Mammary microvascular endothelial cell (primary cell): ENCODE measurements at places on chromosomes 5 and 9. TPM values are rescaled to one million over a fixed set of nuclear protein-coding genes. Genes with fewer than 3 reads are reported as not detected.

Gene POU5F2
- 0.07 and 0.15 TPM in 2 replicates for total RNA-seq

Gene ZNF483
- total RNA-seq = 0.47 and 0.69 TPM in 2 replicates

Gene OGN
- not detected in 2 replicates for total RNA-seq

Gene PFN3
- not detected in 2 replicates for total RNA-seq

Gene LRRC19
- not detected in 2 replicates for total RNA-seq
